Muscle of back (tissue), 13 donors: ENCODE measurements at places on chromosomes 3 and 15. TPM values are rescaled to one million over a fixed set of nuclear protein-coding genes. Genes with fewer than 3 reads are reported as not detected.

Gene CCDC174
- polyA plus RNA-seq = 20.4 TPM

Gene TNNC1
- 939 TPM for polyA plus RNA-seq

Gene LRRC31
- polyA plus RNA-seq = not detected

Gene EIF3J
- 72.3 TPM for polyA plus RNA-seq

Gene GRIP2
- polyA plus RNA-seq = 27.3 TPM

Gene NOP10
- polyA plus RNA-seq = 102 TPM

Gene GOLGA6D
- 0.93 TPM for polyA plus RNA-seq

Gene COL6A5
- 0.13 TPM for polyA plus RNA-seq

Gene SAXO2
- polyA plus RNA-seq = 2.7 TPM
